Activated CD4-positive, alpha-beta T cell treated with anti-CD3 and anti-CD28 coated beads, Interleukin-2, amount 10 ng/mL, durations not matched to agents 24 days and 14 days (primary cell): ENCODE measurements at places on chromosomes 13 and 19.

GRCh38 chr13:24261566-24261965, 47.8 kb upstream of the C1QTNF9 start:
- DNase-seq, result peak; percentile 81

GRCh38 chr19:34217952-34218817, 36.2 kb upstream of the GARRE1 start:
- peak; percentile 86 for DNase-seq

DNA sequence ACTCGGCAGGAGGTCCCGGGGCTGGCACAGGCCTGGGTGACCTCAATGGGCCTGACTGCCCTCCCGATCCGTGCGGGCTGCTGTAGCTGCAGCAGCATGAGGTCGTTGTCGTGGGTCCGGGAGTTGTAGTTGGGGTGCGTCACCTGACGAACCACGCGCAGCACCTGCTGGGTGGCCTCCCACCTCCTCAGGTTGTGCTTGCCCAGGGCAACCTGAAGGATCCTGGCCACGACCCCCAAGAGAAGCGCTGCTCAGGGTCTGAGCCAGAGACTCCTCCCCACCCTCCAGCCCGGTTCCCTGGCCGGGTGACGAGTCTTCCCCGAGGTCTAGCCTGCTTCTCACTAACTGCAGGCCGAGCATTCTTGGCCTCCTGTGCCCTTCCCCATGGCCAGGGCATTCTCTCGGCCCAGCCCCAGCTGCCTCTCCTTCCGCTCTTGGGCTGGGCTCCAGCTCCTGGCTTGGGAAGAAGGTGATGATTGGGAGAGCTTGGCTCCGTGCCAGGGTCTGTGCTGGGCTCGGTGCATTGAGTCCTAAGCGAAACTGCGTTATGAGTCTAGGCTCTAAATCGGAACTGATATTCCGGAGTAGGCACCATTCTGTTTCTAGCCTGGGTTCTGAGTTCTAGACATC, 3.1 kb downstream of the KLK14 start:
- no peak for DNase-seq

DNA sequence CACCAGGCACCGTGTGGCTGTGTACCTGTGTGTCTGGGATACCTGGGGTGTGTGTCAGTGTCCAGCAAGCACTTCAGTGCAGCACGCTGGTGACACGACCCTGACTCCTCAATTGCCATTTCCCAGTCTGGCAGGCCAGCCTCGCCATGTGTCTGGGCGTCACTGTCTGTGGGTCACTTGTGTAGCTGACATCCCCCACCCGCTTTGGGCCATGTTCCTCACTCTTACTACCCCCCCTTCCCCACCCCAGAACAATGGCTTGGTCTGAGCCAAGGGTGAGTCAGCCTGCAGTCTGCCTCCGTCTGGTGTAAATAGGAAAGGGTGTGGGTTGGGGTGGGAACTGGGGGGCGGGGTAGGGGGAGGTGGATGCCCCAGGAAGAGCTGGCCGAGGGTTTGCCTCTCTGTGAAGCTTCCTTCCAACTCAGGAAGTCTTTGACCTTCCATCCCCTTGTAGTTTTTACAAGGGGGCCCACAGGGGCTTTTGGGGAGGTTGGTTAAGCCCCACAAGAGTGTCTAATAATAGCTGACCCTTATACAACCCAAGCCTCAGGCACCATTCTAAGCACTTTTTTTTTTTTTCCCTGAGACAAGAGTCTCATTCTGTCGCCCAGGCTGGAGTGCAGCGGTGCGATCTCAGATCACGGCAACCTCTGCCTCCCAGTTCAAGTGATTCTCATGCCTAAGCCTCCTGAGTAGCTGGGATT, 17.6 kb downstream of the NOVA2 start:
- DNase-seq, result no peak

GRCh38 chr13:82341116-82341515, 1541.2 kb downstream of the SLITRK1 start:
- no peak for DNase-seq

DNA sequence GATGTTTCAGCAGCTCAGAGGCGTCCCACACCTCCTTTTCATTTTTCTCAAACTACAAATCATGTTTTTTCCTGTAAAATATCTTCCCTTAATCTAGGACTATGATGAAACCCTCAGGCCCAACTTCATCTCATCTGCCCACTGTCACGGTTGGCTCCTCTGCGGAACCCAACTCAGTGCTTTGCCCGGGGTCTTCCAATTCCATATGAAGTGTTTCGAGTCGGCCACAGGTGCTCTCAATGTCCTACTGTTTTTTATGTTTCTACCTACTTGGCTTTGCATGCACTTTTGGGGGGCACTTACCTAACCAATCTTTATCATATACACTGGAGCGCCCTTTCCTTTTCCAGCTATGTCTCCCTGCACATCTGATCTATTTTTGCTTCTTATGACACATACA, 28.1 kb downstream of the COL4A1 start:
- no peak for DNase-seq

GRCh38 chr13:112985803-112986408, 16.9 kb downstream of the MCF2L start:
- DNase-seq, result no peak

DNA sequence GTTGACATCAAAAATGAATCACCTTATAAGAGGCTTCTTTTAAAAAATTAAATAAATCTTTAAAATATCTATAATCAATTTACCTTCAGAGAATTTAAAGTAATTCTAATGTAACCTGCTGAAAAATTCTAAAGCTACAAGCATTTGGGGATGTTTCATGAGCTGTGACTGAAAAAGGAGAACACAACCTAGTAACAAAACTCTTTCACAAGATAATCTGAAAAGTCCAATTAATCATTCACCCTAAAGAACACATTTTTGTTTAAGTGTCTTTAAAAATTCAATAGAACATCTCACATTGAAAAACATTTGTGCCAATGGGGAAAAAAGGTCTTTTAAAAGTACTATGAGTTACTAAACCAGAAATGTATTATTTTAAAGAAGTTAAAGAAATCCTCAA, 22.8 kb downstream of the KLF12 start:
- DNase-seq, result no peak

DNA sequence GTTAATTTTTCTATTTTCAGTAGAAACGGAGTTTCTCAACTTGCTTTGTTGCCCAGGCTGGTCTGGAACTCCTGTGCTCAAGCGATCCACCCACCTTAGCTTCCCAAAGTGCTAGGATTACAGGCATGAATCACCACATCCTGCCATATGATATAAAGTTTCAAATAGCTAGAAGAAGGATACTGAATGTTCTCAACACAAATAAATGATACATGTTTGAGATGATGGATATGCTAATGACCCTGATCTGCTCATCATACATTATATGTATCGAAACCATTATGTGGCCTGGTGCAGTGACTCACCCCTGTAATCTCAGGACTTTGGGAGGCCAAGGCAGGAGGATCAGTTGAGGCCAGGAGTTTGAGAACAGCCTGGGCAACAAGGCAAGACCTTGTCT, 11.5 kb downstream of the CIB3 start:
- no peak for DNase-seq

- peak; percentile 58 for DNase-seq
Observed at GRCh38 chr19:4829001-4829712, 2.4 kb downstream of the TICAM1 start.

GRCh38 chr19:10567656-10568055, 1.1 kb downstream of the CDKN2D start:
- DNase-seq, result no peak

- DNase-seq, result no peak
Observed at GRCh38 chr13:68019901-68020300, 789.8 kb upstream of the PCDH9 start.

DNA sequence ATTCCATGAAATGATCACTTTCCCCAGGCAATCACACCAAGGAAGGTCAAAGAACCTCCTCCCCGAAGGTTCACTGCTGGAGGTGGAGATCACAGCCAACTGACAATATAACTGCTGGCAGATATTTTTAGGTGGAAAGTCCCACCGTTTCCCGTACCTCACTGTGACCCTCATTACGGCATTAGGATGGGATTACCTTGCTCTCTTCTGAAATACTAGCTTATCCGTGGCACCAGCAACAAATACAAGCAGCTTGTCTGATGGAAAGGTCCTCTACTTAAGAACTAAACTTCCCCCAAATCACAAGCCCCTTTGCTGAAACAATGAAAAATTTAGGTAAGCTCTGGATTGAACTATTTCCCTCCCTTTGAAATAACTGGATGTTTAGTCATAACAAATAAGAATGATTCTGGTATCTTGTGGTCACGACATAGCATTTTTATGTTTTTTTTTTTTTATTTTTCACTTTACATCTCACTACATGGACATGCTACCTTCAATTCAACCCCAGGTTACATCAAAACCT, 178.9 kb downstream of the COL4A1 start:
- DNase-seq, result no peak

GRCh38 chr13:110331362-110331761, 24.3 kb downstream of the COL4A2 start:
- no peak for DNase-seq

DNA sequence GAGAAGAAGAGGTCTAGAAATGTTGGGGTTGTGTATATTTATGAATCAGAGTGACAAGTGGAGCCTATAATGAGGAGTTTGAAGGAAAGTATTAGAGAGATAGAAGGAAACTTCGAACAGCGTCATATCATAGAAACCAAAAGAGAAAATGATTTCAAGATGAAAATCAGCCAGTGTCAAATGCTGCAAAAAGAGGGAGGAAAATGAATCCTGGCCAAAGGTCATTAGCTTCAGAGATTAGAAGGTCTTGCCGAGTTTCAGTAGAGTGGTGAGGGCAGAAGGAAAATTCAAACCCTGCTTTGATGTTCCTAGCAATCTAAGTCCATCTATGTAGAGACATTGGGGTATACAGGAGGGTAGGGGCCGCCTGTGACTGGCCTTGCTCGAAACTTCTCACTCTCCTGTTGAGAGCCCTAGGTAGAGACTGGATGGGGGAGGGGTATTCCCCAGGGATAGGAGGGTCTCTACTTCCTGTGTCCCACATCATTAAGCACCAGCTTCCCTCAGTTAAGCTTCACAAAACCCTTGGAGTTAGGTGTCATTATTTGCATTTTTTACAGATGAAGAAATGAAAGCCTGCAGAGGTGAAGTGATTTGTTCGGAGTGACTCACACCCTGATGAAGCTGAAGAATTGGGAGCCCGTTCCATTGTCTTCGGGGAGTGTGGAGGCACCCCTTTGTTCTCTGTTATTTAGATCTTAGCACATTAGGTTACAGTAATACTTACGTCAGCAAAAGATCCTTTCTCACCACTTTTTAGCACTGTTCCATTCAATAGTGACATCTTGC, 62.8 kb downstream of the FGF9 start:
- no peak for DNase-seq

GRCh38 chr19:28485292-28485691, 727.7 kb downstream of the UQCRFS1 start:
- no peak for DNase-seq

DNA sequence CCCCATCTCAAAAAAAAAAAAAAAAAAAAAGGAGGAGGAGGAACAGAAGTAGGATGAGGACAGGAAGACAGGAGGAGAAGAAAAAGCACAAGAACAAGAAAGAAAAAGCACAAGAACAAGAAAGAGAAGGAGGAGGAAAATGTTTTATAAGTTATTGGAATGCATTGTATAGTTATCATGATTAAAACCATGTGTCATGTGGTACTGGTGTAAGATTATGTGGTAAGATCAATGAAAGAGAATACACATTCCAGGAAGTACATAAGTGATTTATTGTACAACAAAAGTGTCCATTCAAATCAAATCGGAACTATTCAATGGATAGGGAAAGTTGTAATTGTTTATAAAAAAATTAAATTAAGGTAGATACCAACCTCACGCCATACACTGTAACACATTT, 167.7 kb downstream of the MZT1 start:
- DNase-seq, result no peak

- no peak for DNase-seq
Observed at GRCh38 chr13:71610876-71611275, 256.1 kb downstream of the DACH1 start.

DNA sequence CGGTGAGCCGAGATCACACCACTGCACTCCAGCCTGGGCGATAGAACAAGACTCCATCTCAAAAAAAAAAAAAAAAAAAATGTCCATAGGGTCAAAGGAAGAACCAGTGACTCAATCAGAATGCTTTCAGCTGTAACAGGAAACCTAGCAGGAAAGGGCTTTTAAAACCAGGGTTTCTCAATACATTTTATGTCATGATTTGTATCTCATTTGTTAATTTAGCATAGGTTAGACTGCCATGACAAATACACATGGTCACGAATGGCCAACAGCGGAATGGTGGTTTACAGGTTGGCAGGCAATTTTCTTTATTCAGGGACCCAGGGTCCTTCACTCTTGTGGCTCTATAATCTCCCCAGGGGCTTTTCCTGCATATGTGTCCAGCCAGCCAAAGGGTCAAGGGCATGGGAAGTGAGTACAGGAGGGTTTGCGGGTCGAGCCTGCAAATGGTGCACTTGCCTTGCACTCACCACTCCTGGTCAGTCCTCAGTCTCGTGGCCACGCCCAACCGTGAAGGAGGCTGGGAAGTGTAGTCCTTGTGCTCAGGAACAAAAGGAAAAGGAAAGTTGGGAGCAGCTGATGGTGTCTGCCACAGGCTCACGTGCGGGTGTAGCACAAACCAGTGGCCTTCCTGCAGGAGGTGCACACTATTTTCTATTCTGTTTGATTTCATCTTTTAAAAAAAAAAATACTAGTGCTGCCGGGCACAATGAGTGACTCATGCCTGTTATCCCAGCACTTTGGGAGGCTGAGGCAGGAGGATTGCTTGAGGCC, 14.8 kb downstream of the DHX34 start:
- no peak for DNase-seq

DNA sequence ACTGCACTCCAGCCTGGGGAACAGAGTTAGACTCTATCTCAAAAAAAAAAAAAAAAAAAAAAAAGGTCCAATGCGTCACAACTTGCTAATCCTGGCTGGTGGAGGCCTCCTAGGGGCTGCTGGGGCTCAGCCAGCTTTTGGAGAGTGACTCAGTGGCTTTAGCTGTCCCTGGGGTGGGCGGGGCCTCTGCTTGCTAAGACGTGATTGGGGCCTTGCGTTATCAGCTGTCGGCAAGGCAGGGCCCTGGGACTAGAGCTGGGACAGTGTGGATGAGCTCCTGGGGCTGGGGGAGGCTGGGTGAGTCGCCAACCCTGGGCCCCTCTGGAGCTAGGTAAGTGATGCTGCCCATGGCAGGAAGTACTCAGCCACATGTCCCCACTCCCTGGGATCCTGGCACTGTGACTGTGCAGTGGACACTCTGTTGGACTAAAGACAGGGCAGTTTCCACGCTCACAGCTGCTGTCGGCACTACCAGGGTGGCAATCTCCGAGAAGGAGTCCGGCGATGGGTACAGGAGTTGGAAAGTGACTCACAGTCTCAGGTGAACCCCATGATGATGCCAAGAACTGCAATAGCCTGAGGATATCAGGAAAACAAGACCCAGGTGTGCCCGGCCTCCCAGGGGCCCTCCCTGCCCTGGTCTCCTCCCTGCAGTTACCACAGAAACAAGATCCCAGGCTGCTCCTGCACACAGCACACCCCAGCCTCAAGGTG, 32.2 kb downstream of the F2RL3 start:
- DNase-seq, result no peak
